H9 (cell line): ENCODE measurements at places on chromosomes 6 and 20.

- DNase-seq: no peak
- H3K27me3 ChIP-seq: no peaks in the 10 kb centered on the region
- peaks cover 3% of the 10 kb centered on the region for H3K4me1 ChIP-seq
- no peak overlapping the region for H3K4me3 ChIP-seq
- no peaks in the 10 kb centered on the region for H3K36me3 ChIP-seq
These were observed 7.5 kb upstream of the PHACTR1 start for GRCh38 chr6:12709116-12709515.

- H3K27ac ChIP-seq: no peak overlapping the region
- H3K36me3 ChIP-seq: no peaks in the 10 kb centered on the region
- H3K4me1 ChIP-seq: no peaks in the 10 kb centered on the region
- H3K4me3 ChIP-seq: no peak overlapping the region
These were observed 14.6 kb downstream of the NOX3 start for GRCh38 chr6:155441112-155441465.

DNA sequence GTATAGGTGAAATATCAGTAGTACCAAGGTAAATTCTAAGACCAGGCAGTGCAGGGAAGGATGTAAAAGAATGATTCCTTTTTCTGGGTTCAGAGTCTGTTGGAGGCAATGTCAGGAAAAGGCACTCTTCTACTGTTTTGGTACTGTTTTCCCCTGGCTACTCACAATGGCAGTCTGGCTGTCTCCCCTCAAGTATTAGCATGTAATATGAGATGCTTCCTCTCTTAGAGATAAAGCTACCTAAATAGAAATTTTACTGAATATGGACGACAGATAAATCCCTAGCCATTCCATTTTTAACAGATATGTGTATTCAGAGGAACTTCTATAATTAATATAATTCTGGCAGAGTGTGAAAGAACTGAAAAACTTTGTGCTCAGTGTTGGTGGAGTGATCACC lies 3.5 kb downstream of the RNF8 start:
- H3K27me3 ChIP-seq: no peaks in the 10 kb centered on the region
- H3K4me1 ChIP-seq: peaks cover 4% of the 10 kb centered on the region; the same call in 1 of the 2 replicates
- no peak overlapping the region for H3K4me3 ChIP-seq
- no peak for DNase-seq

DNA sequence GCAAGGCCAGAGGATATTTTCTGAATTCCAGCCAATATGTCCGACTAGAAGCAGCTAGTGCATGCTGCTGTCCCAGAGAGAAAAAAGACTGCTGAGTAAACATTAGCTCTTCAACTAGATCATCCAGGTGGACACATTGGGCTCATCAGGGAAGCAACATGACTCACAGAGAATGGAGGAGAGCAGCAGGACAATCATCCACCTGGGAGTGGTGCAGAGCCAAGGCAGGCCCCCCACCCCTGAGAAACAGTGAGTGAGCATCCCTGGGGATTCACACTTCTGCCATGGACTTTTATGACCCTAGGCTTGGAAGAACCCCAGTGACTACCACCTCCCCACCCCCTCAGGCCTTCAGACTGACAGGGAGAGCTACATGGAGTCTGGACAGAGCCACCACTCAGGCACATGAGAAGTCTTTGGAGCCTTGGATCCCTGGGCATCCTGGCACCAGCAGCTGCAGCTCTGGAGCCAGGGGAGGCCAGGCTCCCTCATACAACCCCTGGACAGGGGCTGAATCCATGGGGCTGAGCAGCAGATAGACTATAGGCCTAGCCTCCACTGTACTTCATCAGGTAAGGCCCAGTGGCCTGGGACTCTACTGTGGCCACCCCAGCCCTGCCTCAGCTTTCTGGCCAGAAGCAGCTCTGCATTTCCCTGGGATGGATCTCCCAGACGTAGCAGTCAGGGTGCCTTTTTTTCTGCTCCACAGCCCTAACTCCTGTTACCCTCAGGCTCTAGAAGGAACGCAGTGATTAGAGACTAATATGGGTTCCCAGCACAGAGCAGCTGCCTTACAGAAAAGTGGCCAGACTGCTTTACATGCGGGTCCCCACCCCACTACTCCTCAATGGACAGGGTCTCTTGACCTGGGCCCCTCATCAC lies 82.9 kb upstream of the RNF217 start:
- no peaks in the 10 kb centered on the region for H3K27me3 ChIP-seq
- H3K36me3 ChIP-seq: no peaks in the 10 kb centered on the region
- H3K4me1 ChIP-seq: no peaks in the 10 kb centered on the region
- no peak for DNase-seq

- no peak overlapping the region for H3K27ac ChIP-seq
- no peaks in the 10 kb centered on the region for H3K4me1 ChIP-seq
- no peaks in the 10 kb centered on the region for H3K27me3 ChIP-seq
These were observed 25.0 kb upstream of the RNF144B start for GRCh38 chr6:18362058-18362561.

DNA sequence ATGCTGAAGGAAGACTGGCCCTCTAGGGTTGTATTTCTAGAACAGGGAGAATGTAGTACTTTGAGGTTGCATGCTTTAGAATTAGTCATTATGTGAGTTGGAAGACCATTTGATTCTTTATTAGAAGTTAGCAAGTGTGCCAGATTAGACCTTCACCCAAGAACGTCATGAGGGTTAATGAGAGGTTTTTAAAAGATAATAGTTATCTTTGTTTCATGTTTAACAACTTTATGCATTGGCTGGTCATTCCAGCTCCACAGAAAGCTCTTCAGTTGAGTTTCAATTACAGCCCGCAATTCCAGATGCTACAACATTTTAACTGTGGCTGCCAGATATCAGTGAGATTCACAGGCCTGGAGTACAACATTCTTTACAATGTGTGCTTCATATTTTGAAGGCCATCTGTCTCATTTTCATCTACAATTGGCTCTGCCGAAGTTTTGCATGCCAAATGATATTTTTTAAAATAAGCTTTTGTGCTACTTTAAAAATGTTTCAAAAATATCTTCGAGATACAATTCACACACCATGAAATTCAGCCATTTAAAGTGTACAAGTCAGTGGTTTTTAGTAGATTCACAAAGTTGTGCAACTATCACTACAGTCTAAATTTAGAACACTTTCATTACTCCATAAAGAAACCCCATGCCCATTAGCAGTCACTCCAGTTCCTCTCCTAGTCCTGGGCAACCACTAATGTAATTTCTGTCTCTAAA lies 61.1 kb upstream of the FBXO30 start:
- H3K36me3 ChIP-seq: no peaks in the 10 kb centered on the region
- H3K27ac ChIP-seq: no peak overlapping the region
- no peak overlapping the region for H3K4me3 ChIP-seq

DNA sequence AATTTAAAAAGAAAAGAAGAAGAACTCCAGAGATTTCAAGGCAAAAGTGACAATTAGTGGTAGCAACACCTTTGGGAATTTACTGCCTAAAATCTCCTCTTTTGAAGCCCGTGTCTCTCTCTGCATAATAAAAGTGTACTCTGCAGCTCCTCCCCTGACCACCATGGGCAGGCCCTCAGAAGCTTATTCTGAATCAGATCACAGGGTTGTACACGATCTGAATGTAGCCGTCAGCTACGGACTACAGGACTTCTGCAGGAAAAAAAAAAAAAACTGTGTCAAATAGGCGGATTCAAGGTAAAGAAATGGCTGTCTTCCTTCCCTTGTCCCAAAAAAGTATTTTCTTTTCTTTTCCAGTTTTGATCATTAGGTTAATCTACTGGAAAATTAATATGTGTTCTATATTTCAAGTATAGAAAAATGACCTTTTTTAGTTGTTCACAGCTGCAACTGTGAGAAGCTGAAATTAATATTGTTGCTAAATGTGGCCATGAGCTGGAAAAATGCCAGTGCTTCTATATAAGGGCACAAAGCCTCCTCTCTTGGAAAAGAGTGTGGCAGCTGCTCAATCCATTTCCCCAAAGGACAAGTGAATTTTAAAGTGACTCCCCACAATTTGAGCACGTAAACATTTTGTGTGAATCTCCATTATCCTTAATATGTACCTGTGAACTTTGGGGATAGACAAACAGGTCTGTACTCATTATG lies 397.4 kb downstream of the C6orf118 start:
- no peaks in the 10 kb centered on the region for H3K4me1 ChIP-seq
- no peak for DNase-seq
- no peak overlapping the region for H3K4me3 ChIP-seq
- no peak overlapping the region for H3K27ac ChIP-seq
- H3K36me3 ChIP-seq: peaks cover 2% of the 10 kb centered on the region; the same call in 1 of the 3 replicates

DNA sequence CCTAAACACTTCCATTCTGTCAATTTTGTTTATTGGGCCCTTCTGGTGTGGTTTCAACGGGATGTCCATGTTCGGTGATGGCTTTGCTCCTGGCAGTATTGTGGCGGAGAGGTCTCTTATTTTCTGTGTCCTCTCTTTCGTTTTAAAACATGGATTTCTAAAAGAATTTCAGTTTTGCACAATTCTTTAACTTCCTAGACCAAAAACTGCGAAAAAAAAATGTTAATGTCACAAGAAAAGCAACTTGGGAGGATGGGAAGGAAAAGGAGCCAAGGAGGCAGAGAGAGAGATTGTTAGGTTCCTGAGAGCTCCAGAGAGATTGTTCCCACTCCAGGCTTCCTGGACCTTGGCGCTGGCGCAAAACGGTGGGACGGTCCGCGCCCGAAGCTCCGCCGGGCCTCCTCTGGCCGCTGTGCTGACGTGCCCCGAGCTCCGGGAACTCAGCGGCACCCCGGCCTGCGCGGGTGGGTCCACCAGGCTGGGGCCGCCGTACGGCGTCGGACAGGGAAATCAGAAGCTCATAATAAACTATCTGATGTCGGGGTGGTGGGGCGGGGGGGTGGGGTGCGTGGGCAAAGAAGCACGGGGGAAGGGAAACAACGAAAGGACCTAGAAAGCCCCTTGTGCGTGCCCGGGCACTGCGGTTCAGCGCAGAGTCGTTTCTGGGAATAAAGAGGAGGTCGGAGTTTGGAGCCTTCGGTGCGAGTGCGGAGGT lies 951 bp upstream of the OLIG3 start:
- H3K27me3 ChIP-seq: peaks cover 87% of the 10 kb centered on the region
- no peak overlapping the region for H3K27ac ChIP-seq
- no peaks in the 10 kb centered on the region; the same call in 2 of the 3 replicates for H3K36me3 ChIP-seq
- DNase-seq: peak; percentile 46
- H3K4me1 ChIP-seq: no peaks in the 10 kb centered on the region; the same call in 1 of the 2 replicates
- H3K4me3 ChIP-seq: peak overlapping the region; percentile 60

- H3K4me3 ChIP-seq: no peak overlapping the region
- H3K4me1 ChIP-seq: no peaks in the 10 kb centered on the region
- H3K27ac ChIP-seq: no peak overlapping the region
- peaks cover 7% of the 10 kb centered on the region; the same call in 2 of the 3 replicates for H3K36me3 ChIP-seq
- peak; percentile 30 for DNase-seq
These were observed 797.7 kb upstream of the MAN1A1 start for GRCh38 chr6:120147071-120147871.

GRCh38 chr6:170371588-170371987 lies 65.0 kb downstream of the FAM120B start:
- H3K27me3 ChIP-seq: no peaks in the 10 kb centered on the region
- DNase-seq: peak; percentile 73
- no peak overlapping the region for H3K4me3 ChIP-seq
- no peaks in the 10 kb centered on the region; the same call in 2 of the 3 replicates for H3K36me3 ChIP-seq
- H3K4me1 ChIP-seq: no peaks in the 10 kb centered on the region

DNA sequence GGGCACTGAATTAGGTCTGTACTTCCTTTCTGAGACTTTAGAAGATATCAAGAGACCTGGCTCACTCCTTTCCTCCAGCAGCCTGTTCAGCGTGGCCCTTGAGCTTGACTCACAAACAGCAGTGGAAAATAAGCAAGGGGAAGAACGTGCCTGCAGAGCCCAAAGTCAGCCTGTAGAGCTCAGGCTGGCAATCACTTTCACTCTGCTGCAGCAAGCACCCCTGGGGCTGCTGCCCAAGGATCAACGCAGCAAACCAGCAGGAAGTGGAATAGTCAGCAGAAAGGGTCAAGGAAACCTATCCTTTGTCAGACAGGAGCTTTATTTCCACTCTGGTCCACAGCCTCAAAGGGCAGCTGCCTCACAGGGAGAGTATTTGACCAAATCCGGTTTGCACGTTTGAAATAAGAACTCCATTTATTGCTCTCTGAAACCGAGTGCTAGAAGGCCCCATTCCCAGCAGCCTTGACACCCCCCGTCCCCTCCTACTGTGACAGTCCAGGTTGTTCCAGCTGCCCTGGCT lies 77.4 kb downstream of the PRDM1 start:
- DNase-seq: peak; percentile 52
- H3K27me3 ChIP-seq: no peaks in the 10 kb centered on the region; the same call in 1 of the 2 replicates
- H3K27ac ChIP-seq: no peak overlapping the region
- peaks cover 2% of the 10 kb centered on the region; the same call in 1 of the 2 replicates for H3K4me1 ChIP-seq
- H3K36me3 ChIP-seq: no peaks in the 10 kb centered on the region; the same call in 1 of the 2 replicates

GRCh38 chr20:57970116-57970515 lies 258.3 kb downstream of the ANKRD60 start:
- no peak for DNase-seq
- H3K36me3 ChIP-seq: no peaks in the 10 kb centered on the region; the same call in 2 of the 3 replicates
- H3K4me1 ChIP-seq: no peaks in the 10 kb centered on the region
- H3K4me3 ChIP-seq: no peak overlapping the region
- no peaks in the 10 kb centered on the region for H3K27me3 ChIP-seq
- no peak overlapping the region for H3K27ac ChIP-seq

- no peaks in the 10 kb centered on the region for H3K27me3 ChIP-seq
- DNase-seq: no peak
- no peak overlapping the region for H3K27ac ChIP-seq
- H3K36me3 ChIP-seq: no peaks in the 10 kb centered on the region
These were observed 53.3 kb upstream of the EYA4 start for GRCh38 chr6:133187657-133188453.

- no peaks in the 10 kb centered on the region for H3K36me3 ChIP-seq
- no peak overlapping the region for H3K27ac ChIP-seq
- H3K4me3 ChIP-seq: peak overlapping the region; percentile 43; the same call in 2 of the 3 replicates
- peaks cover 3% of the 10 kb centered on the region; the same call in 1 of the 2 replicates for H3K4me1 ChIP-seq
- no peaks in the 10 kb centered on the region for H3K27me3 ChIP-seq
These were observed 120.9 kb upstream of the RPS6KA2 start for GRCh38 chr6:166747644-166748595.

GRCh38 chr20:36217226-36217625 lies 19.1 kb upstream of the AAR2 start:
- no peak overlapping the region for H3K4me3 ChIP-seq
- no peaks in the 10 kb centered on the region for H3K27me3 ChIP-seq
- H3K36me3 ChIP-seq: no peaks in the 10 kb centered on the region
- H3K27ac ChIP-seq: no peak overlapping the region

- DNase-seq: peak; percentile 82
- peaks cover 9% of the 10 kb centered on the region; the same call in 2 of the 3 replicates for H3K36me3 ChIP-seq
- no peaks in the 10 kb centered on the region for H3K27me3 ChIP-seq
- no peak overlapping the region for H3K27ac ChIP-seq
- peak overlapping the region; percentile 74 for H3K4me3 ChIP-seq
These were observed 609 bp downstream of the MYL9 start for GRCh38 chr20:36541768-36542488.

DNA sequence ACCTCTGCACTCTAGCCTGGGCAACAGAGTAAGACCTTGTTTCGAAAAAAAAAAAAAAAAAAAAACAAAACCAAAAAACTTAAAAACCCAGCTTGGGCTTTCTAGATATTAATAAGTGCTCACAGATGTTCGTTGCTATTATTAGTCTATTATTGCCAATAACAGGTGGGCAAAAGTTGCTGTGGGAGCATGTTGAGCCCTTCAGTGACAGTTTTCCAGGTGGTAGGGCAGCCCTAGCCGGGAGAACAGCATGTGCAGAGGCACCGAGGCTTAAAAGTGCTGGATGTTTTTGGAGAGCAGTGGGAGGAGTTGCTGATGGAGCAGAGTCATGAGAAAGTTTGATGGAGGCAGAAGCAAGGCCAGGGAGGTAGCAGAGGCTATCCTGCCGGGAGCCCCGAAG lies 4.4 kb downstream of the PPP1R16B start:
- peaks cover 6% of the 10 kb centered on the region for H3K36me3 ChIP-seq
- H3K4me3 ChIP-seq: no peak overlapping the region
- peaks cover 3% of the 10 kb centered on the region; the same call in 1 of the 2 replicates for H3K4me1 ChIP-seq
- H3K27me3 ChIP-seq: no peaks in the 10 kb centered on the region

GRCh38 chr6:106785298-106785697 lies 155.9 kb downstream of the QRSL1 start:
- no peak overlapping the region for H3K27ac ChIP-seq
- H3K4me3 ChIP-seq: no peak overlapping the region
- no peaks in the 10 kb centered on the region for H3K4me1 ChIP-seq
- H3K27me3 ChIP-seq: no peaks in the 10 kb centered on the region
